ENCODE measurements at places on chromosomes 3 and 15.

DNA sequence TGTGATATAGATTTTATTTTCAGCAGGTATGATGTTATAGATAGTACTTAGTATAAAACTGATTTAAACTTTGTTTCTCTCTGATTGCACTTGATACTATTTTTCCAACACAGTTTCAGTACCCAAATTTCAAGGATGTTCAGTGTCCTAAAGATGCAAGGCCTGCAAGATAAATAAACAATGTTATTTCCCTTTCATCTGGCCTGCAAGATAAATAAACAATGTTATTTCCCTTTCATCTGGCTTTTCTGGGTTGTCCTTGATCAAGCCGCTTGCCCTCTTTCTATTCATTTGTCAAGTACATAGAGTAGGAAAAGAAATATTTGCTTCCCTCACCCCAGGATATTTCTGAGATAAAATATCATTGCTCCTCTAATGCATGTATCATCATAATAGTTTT is 571.0 kb downstream of the FGF12 start:
- DNase-seq, result no peak

DNA sequence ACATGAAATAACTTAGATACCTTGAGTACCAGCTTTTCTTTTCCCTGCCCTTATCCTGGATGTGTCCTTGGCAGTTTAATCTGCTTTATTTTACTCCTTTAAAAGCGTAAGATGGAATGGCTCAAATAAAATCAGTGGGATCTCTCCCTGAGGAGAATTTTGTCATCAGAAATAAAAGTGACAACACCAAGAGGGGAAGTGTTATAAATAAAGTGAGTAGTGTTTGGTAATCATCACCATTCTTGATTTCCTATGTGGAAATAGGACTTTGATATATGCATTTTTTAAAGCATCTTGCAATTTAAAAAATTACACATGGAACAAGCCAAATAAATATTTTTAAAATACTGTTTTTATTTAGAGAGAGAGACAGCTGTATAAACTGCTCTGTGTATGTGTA is 76.5 kb downstream of the MBNL1 start:
- DNase-seq, result no peak

- DNase-seq, result no peak
These were observed 59.9 kb downstream of the SEC22A start for GRCh38 chr3:123261666-123262065.

- no peak for DNase-seq
These were observed 1.1 kb upstream of the EIF2B5 start for GRCh38 chr3:184133840-184134745.

GRCh38 chr15:98787936-98788757 is 139.8 kb downstream of the IGF1R start:
- DNase-seq, result no peak

GRCh38 chr3:65497846-65498245 is 540.9 kb downstream of the MAGI1 start:
- no peak for DNase-seq

DNA sequence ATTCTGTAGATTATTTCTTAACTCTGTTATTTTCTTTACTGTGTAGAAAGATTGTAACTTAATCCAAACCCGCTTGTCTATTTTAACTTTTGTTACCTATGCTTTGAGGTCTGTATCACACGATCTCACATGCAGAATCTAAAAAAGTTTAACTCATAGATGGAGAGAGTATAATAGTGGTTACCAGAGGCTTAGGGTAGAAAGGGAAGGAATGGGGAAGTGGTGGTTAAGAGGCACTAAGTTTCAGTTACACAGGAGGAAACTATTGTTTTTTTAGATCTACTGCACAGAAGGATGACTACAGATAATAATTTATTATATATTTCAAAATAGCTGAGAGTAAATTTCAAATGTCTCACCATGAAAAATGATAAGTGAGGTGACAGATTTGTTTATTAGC is 515.2 kb downstream of the RSL24D1 start:
- no peak for DNase-seq

DNA sequence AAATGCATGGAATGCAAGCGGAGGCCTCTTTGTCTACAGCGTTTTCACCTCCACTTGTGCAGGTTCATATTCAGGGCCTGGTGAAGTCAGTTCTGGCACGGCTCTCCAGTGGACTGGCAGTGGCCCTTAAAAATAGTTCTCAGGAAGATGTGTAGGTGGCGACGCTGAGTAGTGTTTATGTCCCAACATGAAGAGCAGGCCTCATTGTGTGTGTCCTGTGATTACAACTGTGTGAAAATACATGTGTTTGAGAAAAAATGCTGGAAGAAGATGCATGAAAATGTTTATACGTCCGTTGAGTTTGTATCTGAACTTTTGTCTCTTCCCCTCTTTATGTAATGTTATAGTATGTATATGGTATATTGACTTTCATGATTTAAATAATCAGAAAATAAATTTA is 7.2 kb downstream of the LIPC start:
- DNase-seq, result no peak

GRCh38 chr3:166810741-166811445 is 569.2 kb downstream of the ZBBX start:
- no peak for DNase-seq

DNA sequence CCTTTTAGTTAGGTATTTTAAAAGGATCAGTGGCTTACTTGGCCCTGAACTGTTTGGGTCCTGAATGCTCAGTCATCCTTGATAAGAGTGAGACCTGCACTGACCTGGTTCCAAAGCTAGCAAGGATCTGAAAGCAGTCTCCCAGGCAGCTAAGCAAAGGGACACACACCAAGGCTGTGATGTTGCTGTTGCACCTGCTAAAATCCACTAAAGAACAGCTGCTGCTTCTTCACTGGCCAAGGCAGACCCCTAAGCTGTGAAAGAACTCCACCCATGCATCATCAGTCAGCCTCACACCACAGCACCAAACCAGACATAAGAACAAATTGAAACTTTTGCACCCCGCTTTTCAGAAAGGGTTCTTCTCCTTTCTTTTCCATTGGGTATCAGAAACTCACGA is 213.4 kb upstream of the STT3B start:
- DNase-seq, result no peak

- no peak for DNase-seq
These were observed 9.4 kb downstream of the NAA50 start for GRCh38 chr3:113736548-113737089.

- no peak for DNase-seq
These were observed 67.8 kb downstream of the LSM3 start for GRCh38 chr3:14246414-14246813.

DNA sequence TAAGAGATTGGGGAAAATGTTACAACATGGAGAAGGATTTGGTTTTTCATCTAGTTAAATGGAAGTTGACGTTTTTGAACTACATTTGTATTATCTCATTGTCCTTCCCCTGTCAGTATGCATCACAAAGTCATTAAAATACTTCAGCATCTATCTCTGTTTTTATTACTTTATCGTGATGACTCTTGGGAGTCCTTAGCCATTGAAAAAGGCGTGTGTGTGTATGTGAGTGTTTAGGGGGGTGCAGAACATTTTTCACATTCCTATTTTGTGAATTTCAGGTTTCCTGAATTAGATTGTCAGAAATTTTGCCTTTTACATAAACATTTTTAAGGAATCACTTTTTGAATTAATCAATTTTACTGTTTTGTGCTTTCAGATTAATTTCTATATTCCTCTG is 360.6 kb upstream of the SGO1 start:
- DNase-seq, result no peak

DNA sequence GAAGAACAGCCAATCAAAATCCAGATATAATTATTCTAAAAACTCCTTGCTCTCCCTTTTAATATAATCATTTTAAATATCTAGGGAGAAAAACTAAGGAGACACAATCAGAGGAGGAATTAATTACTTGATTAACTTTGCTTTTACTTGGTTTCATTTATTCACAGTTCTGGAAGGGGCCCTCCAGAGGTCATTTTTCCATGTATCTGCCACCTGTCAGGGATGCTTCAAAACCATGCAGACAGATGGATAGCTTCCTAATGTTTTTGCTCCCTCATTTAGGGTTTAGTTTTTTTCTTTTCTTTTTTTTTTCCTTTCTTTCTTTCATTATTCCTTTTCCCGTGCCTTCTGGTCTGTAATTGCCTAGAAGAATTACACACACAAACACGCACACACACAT is 438.1 kb upstream of the ARPP21 start:
- no peak for DNase-seq

- DNase-seq, result no peak
These were observed 32.4 kb upstream of the ANPEP start for GRCh38 chr15:89847101-89847500.

DNA sequence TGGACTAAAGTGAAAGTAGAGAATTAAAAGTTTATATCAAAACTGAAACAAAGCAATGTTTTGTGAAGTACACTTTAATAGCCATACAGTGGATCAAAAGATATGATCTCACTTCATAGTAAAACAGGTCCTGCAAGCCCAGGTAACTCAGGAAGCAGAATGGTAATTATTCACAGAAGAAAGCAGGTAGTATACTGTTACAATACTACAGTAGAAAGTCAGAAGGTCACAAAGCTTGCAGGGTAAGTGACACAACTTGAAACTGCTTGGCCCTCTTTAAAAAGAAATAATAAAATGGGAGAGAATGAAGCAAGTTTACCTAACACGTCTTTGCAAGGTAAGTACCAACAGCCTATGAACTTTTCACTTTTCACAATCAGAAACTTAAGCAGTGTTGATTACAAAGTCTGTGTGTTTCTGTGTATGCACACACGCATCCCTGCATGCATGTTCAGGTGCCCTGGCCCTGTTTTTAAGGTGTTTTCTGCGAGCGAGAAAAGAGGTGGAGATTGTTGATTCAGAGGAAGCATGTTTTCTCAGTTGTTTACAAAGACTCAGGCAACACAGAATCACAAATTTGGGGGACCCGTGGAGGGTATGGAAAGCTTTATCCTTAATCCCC is at the start of gene NAALADL2:
Gene NAALADL2, plus strand, starts transcription at position 221 of the 622 bp plus-strand sequence.
- DNase-seq, result no peak

DNA sequence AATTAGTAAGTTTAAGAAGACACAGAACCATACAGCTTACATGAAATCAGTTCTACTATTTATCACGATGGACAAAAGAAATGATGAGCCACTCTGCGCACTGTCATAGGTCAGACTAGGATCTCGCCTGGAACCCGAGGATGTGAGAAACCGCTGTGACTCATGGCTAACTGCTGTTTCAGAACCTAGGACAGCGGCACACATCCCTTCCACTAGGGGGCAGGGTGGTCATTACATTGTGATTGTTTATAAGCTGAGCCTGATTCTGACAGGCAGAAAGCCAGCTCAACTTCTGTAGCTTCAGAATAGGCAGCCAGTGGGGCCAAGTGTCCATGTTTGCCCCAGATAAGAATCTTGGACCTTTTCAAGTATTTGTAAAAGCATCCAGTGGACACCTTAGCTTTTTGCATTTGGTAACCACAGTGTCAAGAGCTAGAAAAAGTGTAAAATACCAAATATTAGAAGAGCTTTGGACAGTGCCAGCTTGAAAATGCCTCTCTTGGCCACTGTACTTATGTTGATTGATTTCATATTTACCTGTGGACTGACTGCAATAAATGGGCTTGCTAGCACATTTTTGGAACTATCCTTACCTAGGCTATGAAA is 115.8 kb downstream of the KBTBD8 start:
- peak; percentile 51 for DNase-seq

DNA sequence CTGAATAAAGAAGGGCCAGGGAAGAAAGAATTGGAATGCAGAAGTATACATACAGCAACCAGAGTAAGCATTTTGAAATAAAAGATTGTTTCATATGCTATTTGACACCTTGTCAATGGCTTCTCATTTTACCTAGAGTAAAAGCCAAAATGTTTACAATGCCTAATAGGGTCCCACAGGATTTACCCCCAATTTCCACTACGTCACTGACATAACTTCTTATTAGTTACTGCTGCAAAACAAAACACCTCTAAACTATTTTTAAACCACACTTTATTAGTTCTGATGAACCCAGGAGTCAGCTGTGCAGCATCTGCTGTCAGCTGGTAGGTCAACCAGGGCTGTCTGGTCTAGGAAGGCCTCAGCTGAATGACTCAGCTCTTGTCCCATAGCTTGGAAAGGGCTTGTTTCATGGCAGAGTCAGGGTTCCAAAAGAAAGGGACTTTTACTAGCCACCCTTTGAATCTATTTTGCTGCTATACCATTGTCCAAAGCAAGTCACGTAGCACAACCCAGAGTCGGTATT is 945.1 kb downstream of the EPHA3 start:
- no peak for DNase-seq

GRCh38 chr3:128339491-128340012 is 127.1 kb downstream of the DNAJB8 start:
- no peak for DNase-seq

DNA sequence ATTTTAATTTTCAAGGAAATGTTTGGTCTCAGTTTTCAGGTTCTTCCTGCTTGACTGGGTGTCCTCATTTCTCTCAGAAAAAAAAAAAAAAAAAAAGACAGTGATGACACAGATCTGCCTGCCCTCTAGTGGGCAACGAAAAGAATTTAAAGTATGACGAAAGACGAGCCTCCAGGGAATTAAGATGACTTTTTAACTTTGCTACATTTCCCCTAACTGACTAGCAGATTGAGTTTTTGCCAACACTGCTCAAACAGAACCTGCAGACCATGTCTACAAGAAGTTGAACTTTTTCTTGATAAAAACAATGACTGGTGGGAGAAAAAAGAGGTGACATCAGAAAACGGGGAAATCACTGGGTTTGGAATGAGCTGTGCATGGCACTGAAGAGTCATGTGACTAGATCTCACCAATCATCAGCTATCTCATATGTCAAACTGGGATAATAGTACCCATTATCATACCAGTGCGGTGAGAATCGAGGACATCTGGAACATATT is 40.8 kb downstream of the EOMES start:
- DNase-seq, result no peak

- DNase-seq, result no peak
These were observed 269.5 kb upstream of the LRRC3B start for GRCh38 chr3:26353097-26353496.

GRCh38 chr3:114456742-114457141 is 162.9 kb downstream of the TIGIT start:
- no peak for DNase-seq

DNA sequence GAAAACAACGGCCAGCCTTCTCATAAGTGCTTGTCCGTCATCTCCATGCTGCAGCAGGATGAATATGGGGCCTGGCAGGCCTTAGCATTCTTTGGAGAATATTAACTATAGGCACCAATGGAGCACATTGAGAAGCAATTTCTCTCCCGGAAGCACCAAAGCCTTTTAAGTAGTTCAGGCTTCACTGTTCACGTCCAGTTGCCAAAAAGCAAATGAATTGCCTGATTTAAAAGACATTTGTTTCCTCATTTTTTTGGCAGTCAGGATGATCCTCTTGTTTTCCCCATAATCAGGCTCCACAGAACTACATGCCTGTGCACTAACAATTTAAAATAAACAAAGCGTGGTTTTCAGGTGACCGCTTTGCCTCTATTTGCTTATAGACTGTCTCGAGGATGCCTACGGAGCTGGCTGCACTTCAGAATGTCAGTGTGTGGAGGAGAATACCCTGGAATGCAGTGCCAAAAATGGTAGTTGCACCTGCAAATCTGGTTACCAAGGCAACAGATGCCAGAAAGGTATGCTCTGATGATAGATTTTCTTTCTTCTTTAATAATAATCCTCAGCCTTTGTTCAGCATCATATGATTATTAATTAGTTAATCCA is 725.2 kb upstream of the GOLIM4 start:
- DNase-seq, result no peak

- no peak for DNase-seq
These were observed 220.0 kb upstream of the UMPS start for GRCh38 chr3:124510290-124510689.

All from stimulated activated CD8-positive, alpha-beta memory T cell treated with anti-CD3 and anti-CD28 coated beads, Interleukin-7, amount 100 ng/mL, for 1 hour (primary cell).